Breast epithelium (tissue), 4 donors: ENCODE measurements at places on chromosomes 12 and 14. TPM values are rescaled to one million over a fixed set of nuclear protein-coding genes. Genes with fewer than 3 reads are reported as not detected.

GRCh38 chr12:63440048-63440447 lies 228.2 kb downstream of the DPY19L2 start:
- no peak for DNase-seq

DNA sequence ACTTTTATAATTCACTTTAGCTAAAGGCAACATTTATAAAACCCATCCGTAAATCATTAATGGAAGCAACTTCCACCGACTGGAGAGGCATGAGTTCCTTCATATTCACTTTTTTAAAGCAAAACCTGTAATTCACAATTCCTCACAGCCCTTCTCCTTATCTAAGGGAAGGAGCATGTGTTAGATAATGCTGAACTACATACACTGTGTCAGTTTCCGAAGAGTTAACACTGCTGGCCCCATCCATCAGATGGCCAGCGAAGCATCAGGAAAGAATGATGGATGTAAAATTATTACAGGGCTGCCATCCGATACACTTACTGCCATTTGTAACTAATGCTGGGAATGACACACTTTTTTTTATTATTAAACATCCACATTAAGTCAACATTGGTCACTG lies 392.8 kb downstream of the SOX5 start:
- DNase-seq, result no peak

GRCh38 chr12:33486058-33486457 lies 46.4 kb upstream of the SYT10 start:
- DNase-seq, result no peak

DNA sequence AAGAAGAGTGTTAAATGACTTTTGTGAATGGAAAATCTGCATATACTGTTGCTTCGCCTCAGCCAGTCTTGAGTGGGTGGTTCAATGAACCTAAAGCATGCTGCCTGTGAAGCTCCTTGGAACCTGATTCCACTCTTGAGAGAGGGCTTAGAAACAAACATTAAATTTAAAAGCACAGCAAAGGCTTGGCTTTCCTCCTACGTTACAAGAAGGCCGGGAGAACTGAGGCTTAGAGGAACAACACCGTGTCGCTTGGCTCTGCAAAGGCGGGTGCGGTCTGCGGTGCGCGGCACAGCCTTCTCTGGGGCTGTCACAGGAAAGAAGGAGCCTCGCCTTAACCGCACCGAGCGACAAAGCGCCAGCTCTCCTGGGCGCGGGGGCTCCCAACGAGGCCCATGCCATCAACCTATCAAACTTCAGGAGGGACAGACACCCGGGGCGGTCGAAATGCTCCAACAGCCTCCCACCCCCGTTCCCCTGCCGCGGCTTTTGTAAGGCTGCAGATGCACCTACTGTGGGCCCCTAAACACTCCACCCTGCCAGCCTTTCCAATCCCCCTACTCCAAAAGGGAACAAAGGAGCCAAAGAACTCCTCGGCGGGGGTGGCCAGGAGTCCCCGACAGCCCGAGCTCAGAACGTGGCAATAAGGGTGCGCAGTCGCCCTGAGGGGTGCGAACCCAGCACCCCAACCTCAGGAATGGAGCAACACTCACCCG lies 729 bp downstream of the OSBPL8 start:
- peak; percentile 53 for DNase-seq

DNA sequence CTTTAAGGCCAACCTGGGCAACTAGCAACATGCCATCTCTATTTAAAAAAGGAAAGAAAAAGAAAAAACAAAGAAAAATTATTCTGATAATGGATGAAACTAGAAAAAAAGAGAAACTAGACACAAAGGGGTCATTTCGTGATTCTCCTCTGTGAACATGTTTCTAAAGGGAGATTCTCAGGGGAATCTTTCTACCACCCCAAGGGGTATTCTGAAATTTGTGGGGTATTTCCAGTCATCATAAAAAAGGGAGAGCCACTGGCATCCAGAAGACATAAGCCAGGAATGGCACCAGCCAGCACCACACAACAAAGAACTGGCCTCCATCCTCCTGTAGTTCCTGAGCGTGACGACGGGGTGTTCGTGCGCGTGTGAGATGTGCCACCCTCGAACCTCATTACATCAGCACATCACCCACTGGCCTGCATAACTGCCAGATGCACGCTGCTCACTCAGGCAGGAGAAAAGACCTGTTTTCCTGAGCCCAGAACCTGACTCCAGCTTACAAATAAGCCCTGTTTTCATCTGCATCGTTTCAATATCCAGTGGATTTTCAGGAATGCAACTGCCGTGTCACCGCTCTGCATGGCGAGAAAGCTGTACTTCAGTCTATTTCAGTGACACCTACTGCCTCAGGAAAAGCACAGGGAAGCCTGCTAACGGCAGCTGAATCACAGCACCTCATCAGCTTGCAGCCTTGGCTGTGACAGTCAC lies 23.9 kb downstream of the STX2 start:
- DNase-seq, result no peak

GRCh38 chr12:65853489-65854157 lies 29.3 kb downstream of the HMGA2 start:
- no peak for DNase-seq

The LMNTD1 gene
- not detected for total RNA-seq
